ENCODE measurements at places on chromosomes 5 and 9.

GRCh38 chr5:157540124-157540523, 35.5 kb downstream of the ADAM19 start:
- DNase-seq, result no peak

- no peak for DNase-seq
Measured at GRCh38 chr5:137252512-137252911, 246.6 kb downstream of the SPOCK1 start.

GRCh38 chr5:176979669-176980068, 26.9 kb downstream of the UIMC1 start:
- no peak for DNase-seq

GRCh38 chr9:14323985-14324650, 10.2 kb upstream of the NFIB start:
- DNase-seq, result no peak

DNA sequence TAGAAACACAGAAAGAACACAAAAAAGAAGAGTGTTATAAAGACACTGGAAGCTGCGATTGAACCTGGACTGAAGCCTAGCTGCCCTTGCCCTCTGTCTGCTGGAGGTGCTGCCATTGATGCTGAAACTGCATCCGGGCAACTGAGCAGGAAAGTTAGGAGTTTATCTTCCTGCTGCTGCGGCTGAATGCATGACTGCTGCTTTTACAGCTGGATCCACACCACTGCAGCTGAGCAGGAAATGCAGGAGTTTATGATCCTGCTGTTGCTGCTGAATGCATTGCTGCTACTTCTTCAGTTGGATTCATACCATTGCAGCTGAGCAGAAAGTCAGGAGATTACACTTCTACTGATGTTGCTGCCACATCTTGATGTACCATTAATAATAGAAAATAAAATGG, 21.8 kb upstream of the JAKMIP2 start:
- no peak for DNase-seq

DNA sequence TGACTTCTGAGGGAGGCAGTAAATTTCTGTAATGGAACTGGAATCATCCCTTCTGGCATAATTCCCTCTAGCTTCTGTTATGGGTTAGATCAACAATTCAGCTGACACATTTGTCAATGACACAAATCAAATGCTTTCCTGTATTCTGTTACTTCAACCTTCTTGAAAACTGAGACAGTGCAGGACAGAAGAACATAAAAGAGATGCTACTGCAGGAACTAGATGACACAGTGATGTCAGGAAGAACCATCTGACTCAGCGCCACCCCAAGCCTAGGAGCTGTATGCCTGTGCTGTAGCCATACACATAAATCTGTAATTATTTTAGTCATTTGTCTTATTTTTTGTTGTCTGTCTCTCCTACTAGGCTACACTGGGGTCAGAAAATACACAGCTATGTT, 18.2 kb upstream of the CEP120 start:
- no peak for DNase-seq

DNA sequence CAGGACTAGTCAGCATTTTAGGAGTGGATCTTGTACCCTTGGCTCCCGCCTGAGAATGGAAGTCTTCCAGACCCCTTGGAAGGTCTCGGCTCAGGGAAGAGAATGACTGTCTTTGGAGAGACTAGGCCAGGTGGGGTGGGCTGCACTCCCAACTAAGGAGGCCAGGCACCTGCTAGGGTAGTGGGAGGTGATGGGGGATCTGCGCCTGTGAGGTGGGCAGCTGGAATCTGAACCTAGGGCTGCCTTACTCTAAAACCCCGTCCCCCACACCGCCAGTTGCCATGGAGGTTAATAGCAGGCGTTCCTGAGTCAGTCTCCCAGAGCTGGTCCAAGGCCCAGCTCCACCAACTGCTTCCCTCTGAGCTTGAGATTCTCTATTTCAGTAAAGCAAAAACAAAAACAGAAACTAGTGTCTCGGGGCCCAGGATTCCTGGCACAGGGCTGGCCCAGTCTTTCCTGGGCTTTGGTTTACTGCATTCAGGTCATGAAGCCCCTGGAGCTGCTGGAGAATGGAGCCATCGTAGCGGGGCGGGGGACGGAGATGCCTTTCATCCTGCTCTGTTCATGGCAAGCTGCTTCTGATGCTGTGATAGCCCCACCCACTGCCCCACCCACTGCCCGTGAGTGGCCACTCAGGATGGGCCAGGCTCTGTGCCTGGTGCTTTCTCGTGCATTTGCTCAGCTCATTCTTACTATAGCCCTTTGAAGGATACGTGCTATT, 57.5 kb downstream of the DAB2IP start:
- DNase-seq, result no peak

- DNase-seq, result no peak
Measured at GRCh38 chr5:3376611-3377010, 219.0 kb upstream of the IRX1 start.

GRCh38 chr9:94110821-94111252, 26.6 kb downstream of the PTPDC1 start:
- DNase-seq, result no peak

GRCh38 chr9:137593176-137593575, 2.9 kb upstream of the ZMYND19 start:
- no peak for DNase-seq

GRCh38 chr5:129960831-129961230, 56.6 kb downstream of the CHSY3 start:
- no peak for DNase-seq

DNA sequence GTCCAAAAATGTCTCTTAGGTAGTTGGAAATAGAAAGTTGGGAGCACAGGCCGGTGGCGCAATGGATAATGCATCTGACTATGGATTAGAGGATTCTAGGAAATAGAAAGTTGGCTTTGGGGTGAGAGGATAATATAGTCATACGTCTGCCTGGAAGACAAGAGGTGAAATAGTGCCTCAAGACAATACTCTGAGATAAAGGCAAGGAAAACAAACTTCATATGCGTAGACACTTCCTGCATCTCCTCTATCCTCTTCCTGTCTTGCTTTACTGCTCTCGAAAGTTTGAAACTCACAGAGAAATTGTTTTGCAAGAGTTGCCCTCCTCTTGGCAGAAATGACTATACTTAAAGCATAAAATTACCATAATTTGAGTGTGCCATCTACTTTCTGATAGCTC, 153.2 kb upstream of the FBXL7 start:
- no peak for DNase-seq

DNA sequence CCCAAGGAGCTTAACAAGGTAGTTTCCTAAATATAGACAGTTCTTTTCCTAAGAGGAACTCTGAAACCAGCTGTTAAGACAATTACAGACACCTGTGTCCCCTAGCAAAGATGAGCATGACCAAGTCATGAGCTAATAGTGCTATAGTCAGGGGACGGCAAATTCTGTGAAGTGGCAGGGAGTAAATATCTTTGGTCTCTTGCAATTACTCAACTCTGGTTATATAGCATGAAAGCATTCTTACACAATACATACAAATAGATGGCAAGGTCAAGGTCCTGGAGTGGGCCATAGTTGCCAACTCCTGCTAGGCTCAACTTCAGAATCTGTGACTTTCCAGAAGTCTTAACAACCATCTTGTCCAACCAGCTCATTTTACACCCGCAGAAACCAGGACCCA, 103.7 kb downstream of the RFK start:
- no peak for DNase-seq

- no peak for DNase-seq
Measured at GRCh38 chr5:111238431-111239225, 14.4 kb downstream of the CAMK4 start.

GRCh38 chr9:96605328-96605727, 14.3 kb downstream of the CDC14B start:
- no peak for DNase-seq

DNA sequence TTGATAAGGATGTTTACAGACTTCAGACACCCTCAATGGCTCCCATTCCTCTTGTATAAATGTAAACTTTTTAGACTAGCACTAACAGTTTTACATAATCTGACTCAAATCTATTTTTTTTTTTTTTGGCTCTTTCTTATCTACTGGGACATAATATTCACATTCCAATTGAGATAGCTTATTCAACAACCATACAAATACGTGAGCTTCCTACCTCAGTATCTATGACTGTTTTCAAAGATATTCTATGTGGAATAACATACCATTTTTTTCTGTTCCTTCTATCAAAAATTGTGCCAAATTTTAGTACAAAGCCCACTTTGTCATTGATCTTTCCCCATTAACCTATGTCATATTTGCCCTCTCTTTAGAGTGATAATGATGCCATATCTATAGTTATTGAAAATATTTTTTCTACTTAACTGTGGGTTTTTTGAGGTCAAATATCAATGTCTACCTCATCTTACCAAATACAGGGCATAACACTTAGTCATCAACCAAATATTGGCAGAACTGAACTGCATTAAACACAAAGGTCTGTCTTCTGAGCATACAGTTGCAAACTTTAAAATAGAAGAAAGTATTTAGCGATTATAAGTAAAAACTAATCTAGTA, 482.6 kb downstream of the PTPRD start:
- no peak for DNase-seq

- DNase-seq, result no peak
Measured at GRCh38 chr5:142342128-142342981, 17.5 kb upstream of the SPRY4 start.

DNA sequence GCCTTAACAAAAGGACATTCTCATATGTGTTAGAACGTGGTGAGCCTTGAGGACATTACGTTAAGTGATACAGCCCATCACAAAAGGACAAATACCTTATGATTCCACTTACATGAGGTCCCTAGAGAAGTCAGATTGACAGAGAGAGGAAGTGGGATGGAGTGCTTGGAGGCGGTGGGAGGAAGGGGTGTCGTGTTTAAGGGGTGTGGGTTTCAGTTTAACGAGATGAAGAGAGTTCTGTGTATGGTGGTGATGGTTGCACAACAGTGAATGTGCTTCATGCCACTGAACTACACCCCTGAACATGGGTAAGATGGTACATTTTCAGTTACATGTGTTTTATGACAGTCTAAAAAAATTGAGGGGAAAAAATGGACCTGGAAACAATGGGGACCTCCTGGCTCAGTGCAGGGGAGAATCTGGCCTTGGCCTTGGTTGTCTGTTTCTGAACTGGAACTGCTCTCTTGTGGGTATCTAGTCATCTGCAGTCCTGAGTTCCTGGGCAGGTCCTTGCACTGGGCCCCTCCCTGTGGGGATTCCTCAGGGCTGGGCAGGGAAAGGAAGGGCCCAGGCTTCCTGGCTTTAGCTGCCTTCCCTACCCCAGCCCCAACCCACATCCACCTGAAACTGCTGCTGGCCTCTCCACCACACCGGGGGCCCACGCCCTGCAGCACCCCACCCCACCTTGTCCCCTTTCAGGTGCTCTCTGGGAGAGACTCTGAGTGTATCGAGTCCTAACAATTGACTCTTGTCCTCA, 17.8 kb downstream of the LRRC8A start:
- no peak for DNase-seq

- no peak for DNase-seq
Measured at GRCh38 chr5:105030153-105030552, 1467.6 kb upstream of the NUDT12 start.

DNA sequence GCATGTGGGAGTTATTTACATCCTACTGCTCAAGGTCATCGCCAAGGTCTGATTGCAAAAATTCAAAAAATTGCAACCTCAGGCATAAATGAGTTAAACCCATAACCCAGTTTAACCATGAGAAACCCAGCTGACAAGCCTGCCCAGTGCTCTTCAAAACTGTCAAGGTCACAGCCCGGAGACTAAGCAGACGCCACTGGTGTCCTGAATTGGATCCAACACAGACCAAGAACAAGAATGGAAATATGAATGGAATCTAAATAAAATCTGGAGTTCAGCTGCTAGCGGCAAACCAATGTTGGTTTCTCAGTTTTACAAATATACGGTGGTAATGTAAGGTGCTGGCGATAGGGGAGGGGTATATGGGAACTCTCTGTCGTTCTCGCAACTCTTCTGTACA, 201.5 kb upstream of the MVB12B start:
- DNase-seq, result no peak

DNA sequence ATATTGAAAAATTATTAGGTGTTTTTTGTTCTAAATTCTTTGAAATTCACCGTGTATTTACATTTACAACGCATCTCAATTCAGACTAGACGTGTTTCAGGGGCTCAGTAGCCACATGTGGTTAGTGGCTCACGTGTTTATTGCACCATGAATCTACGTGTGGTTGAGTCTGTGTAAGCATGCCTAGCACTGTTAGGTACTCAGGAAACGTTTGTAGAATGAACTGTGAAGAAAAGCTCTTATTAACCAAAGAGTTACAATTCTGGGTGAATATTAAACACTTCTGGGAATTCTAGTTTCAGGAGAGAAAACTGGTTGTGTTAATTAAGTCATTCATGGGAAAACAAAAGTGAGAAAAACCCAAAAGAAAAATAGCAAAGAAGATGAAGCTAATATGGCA, 117.5 kb upstream of the CDH6 start:
- no peak for DNase-seq

DNA sequence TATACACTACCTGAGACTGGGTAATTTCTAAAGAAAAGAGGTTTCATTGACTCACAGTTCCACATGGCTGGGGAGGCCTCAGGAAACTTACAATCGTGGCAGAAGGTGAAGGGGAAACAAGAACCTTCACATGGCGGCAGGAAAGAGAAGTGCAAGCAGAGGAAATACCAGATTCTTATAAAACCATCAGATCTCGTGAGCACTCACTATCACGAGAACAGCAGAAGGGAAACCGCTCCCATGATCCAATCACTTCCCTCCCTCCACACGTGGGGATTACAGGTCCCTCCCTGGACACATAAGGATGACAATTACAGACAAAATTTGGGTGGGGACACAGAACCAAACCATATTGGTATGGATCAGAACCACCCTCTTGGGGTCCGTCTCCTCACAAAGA, 44.2 kb upstream of the SPIN1 start:
- no peak for DNase-seq

DNA sequence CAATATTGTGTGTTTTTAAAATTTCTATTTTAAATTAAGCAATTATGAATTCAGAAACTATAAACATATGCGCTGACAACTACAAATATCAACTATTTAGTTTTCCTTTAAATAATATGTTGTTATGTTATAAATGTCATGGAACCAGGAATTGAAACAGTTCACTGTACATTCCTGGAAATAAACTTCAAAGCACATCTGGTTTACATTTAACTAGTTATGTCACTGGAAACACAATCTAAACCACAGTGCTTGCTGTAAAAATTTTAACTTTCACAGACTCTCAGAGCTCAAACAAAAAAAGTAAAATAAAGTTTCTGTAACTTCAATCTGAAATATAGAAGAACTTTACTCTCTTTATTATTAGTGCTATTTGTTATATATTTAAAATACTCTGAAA, 179.2 kb downstream of the FBN2 start:
- no peak for DNase-seq

DNA sequence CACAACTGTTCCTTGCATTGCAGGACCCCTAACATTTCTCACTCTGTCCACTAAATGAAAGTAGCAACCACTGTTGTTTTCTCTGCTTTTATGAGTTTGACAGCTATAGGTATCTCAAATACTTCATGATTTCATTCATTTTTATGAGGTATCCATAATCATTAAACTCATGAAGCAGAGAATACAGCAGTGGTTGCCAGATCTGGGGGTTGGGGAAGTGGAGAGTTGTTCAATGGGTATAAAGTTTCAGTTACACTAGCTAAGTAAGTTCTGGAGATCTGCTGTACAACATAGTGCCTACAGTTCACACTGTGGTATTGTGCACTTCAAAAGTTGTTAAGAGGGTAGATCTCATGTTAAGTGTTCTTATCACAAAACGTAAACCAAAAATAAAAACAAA, 23.4 kb upstream of the CAMK4 start:
- no peak for DNase-seq
